Left ventricle myocardium inferior (tissue), 1 donor: ENCODE measurements at places on chromosomes 13 and 19. TPM values are rescaled to one million over a fixed set of nuclear protein-coding genes. Genes with fewer than 3 reads are reported as not detected.

Gene HCN2
- 21.9 TPM for total RNA-seq

Gene CLEC17A
- total RNA-seq, result not detected

DNA sequence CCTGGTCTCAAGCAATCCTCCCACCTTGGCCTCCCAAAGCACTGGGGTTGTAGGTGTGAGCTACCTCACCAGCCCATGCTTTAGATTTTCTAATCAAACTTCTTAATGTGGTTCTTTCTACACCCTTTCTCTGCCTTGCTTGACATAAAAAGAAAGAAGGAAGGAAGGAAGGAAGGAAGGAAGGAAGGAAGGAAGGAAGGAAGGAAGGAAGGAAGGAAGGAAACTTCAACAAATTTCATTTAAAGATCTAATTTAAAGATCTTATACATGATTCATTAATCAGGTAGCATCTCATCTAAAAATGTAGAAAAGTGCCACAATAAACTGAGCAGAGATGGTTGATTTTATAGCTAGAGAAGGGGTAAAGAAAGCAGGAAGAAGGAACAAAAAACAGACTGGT is 215.0 kb downstream of the DIAPH3 start:
- DNase-seq, result no peak
- H3K36me3 ChIP-seq, result no peaks in the 10 kb centered on the region
- H3K4me3 ChIP-seq, result no peak overlapping the region
- no peak overlapping the region for H3K27ac ChIP-seq

GRCh38 chr19:11168568-11168967 is 13.0 kb upstream of the SPC24 start:
- no peak for DNase-seq
- peak overlapping the region; percentile 86 for H3K27ac ChIP-seq
- no peak overlapping the region for H3K4me3 ChIP-seq
- peaks cover 89% of the 10 kb centered on the region for H3K36me3 ChIP-seq

Gene CDX2
- not detected for total RNA-seq

DNA sequence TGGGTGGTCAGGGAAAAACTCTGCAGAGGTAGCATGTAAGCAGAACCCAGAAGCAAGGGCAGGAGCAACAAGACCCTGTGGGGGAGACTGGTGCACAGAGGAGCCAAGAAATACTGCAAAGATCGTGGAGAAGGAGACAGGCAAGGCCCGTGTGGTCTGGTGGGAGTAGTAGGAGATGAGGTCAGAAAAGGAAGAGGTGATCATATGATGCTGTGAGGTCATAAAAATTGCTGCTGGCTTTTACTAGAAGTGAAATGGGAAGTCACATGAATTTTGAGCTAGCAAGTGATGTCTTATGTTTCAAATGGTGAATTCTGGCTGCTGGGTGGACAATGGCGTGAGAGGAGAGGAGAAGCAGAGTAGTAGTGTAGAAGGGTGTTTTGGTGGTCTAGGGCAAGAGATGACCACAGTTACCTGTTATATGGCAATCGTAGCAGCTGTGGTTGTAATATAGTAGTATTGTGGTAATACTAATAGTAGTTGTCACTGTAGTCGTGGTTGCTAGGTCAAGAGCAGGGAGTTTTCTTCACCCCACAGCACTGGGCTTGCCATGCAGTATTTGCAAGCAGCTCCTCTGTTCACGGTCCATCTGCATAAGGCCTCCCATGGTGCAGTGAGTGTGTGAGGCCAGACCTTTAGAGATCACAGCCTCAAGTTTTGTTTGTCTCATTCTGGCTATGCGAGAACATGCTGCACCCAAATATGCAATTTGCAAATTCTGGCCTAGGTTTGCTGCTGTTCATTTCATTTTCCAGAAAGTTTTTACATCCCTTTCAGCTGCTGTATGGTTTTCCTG is 205.0 kb downstream of the TSHZ3 start:
- H3K36me3 ChIP-seq, result no peaks in the 10 kb centered on the region
- no peak overlapping the region for H3K4me3 ChIP-seq

Gene SPACA7
- total RNA-seq, result not detected

- H3K4me3 ChIP-seq, result no peak overlapping the region
- peaks cover 71% of the 10 kb centered on the region for H3K27me3 ChIP-seq
- H3K36me3 ChIP-seq, result no peaks in the 10 kb centered on the region
- peak; percentile 26 for DNase-seq
- no peaks in the 10 kb centered on the region for H3K4me1 ChIP-seq
These were observed 1.1 kb downstream of the VSTM1 start for GRCh38 chr19:54062643-54063042.

GRCh38 chr19:39212375-39212742 is 8.3 kb upstream of the SYCN start:
- H3K27ac ChIP-seq, result no peak overlapping the region
- DNase-seq, result peak; percentile 24
- H3K27me3 ChIP-seq, result peaks cover 85% of the 10 kb centered on the region
- no peak overlapping the region for H3K4me3 ChIP-seq
- no peaks in the 10 kb centered on the region for H3K4me1 ChIP-seq

DNA sequence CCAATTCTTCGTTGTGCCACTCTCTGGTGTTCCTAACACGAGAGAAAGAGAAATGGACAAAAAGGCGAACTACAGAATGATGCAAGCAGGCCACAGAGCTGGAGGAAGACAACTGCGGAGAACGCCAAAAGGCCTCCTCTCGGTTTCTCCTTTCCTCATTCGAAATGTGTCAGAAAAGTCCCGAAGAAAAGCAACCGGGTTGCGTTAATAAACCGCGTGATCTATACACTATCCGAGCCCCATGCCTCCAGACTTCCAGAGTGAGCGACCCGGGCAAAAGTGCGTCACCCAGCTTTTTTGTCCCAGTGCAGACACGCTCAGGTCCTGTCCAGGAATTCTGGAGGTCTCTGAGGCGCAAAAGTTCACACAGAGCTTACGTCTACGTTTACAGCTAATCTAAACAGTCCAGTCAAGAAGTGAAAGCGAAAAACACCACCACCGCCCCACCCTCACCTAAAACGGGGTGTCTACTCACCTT is 413 bp downstream of the N4BP2L2 start:
- H3K36me3 ChIP-seq, result peaks cover 25% of the 10 kb centered on the region
- no peaks in the 10 kb centered on the region for H3K27me3 ChIP-seq
- DNase-seq, result peak; percentile 18

Gene JAK3
- 1.7 TPM for total RNA-seq

GRCh38 chr19:33621811-33622504 is at the start of gene CHST8:
Gene CHST8 (plus strand): TSS chr19:33621953. CDS start chr19:33689262, 67,309 bp downstream.
- H3K27me3 ChIP-seq, result peaks cover 96% of the 10 kb centered on the region
- DNase-seq, result peak; percentile 40
- no peak within 1 kb of the TSS for H3K27ac ChIP-seq
- H3K4me3 ChIP-seq, result peak within 1 kb of the TSS; percentile 69
- no peaks in the 10 kb centered on the region for H3K36me3 ChIP-seq

DNA sequence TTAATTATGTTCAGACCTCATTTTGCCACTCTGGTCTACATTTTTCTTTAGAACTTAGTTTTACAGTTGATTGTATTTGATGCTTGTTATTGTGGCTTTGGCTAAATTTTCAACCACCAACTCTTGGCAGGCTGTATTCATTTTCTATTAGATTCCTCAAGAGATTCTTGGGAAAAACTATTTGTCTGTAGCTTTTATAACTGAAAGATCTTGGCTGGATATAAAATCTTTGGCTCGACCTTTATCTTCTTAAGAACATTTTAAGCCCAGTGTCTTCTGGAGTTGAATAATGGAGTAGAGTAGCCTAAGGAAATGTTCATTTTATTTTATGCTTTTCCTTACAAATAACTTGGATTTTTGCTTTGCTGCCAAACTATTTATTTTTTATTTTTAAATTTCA is 848.5 kb downstream of the PCDH17 start:
- H3K4me3 ChIP-seq, result no peak overlapping the region
- no peak for DNase-seq
- H3K4me1 ChIP-seq, result no peaks in the 10 kb centered on the region
- H3K36me3 ChIP-seq, result no peaks in the 10 kb centered on the region
- no peak overlapping the region for H3K27ac ChIP-seq

GRCh38 chr13:51425410-51426042 is 27.3 kb downstream of the INTS6 start:
- no peak overlapping the region for H3K4me3 ChIP-seq
- H3K4me1 ChIP-seq, result peaks cover 61% of the 10 kb centered on the region
- H3K27ac ChIP-seq, result no peak overlapping the region
- H3K27me3 ChIP-seq, result no peaks in the 10 kb centered on the region

DNA sequence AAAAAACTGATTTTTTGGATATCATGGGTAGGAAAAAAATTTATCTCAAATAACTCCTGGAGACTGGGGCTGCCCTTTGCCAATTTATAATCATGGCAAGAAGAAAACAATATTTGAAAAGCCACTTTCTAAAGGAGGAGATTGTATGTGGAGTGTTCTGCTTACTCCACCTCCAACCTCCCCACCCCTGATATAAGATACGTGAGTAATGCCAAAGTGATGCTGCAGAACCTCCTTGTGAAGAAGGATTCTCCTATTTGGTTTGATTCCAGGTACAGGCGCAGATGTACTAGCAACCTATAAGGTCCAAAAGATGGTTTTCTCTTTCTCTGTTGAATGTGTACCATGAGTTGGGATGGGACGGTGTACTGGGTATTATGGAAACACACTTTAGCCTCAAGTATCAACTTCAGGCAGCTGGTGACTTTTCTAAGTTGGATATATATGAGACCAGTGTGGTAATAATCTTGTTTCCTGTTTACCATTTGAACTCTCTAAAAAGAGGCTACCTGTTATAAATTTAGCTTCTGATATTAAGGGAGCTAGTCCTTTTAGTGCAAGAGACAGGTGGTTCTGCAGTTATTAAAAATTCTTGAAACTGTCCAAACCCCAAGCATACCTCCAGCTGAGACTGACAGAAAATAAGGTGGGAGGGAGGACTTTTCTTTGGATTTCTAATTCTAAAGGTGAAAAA is 724.0 kb upstream of the MIR17HG start:
- H3K27ac ChIP-seq, result no peak overlapping the region
- H3K27me3 ChIP-seq, result no peaks in the 10 kb centered on the region
- DNase-seq, result no peak
- H3K4me3 ChIP-seq, result no peak overlapping the region
- H3K4me1 ChIP-seq, result no peaks in the 10 kb centered on the region

DNA sequence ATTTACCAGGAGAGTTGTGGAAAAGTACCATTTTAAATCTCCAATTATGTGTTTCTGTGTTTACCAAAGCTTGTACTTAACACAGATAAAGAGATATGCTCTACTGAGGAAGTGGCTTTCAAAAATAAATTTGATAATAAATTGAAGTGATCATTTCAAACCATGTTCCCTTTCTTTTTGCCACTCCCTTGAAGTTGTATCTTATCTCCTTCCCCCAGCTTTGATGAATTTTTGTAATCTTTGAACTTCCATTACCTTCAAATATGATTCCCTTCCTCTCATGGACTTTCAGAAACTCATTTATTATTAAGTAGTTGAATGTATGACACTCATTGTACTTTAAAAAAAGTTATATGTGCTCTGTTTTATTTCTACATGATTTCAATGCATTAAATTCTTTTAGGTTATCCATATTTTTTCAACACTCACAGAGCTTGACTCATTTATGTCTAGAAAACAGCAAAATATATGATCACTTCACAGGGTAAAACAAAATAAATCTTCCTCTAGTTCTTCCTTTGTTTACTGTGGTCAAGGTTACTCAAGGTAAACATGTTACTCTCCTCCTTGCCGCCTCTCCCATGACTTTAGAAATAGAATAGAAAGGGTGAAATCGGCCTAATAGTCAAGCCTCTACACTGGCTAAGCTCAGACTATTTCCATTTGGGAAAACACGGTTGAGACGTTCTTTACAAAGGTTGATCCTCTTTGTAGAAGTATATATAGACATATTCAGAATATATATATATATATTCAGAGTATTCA is 251.2 kb upstream of the SPRY2 start:
- no peaks in the 10 kb centered on the region for H3K4me1 ChIP-seq
- H3K36me3 ChIP-seq, result no peaks in the 10 kb centered on the region
- H3K27me3 ChIP-seq, result no peaks in the 10 kb centered on the region
- H3K27ac ChIP-seq, result no peak overlapping the region

Gene C1QTNF9B
- total RNA-seq, result 2.1 TPM

Gene SIGLEC8
- total RNA-seq, result 0.16 TPM

DNA sequence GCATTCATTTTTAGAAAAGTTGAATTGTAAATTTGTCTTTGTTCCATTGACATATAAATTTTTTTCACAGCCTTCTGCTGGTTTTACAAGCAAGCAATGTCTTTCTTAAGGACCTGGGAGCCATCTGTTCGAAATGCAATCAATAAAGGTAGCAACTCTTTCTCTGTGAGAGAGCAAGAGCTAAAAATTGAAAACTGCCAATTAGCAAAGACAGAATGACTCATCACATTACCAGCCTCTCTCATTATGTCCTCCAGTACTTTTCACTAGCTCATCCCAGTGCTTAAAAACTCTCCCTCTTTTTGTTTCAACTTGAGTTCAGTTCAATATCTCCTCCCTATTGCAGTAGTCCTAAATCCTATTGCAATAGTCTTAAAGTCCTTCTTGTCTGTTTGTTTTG is 760.7 kb upstream of the SLITRK6 start:
- H3K36me3 ChIP-seq, result no peaks in the 10 kb centered on the region
- H3K27ac ChIP-seq, result no peak overlapping the region
- DNase-seq, result no peak
- no peaks in the 10 kb centered on the region for H3K4me1 ChIP-seq

Gene CILP2
- 0.08 TPM for total RNA-seq

Gene PCDH8
- total RNA-seq, result not detected

- no peak overlapping the region for H3K27ac ChIP-seq
- peaks cover 20% of the 10 kb centered on the region for H3K4me1 ChIP-seq
- no peaks in the 10 kb centered on the region for H3K27me3 ChIP-seq
- DNase-seq, result no peak
- H3K36me3 ChIP-seq, result no peaks in the 10 kb centered on the region
These were observed 128.7 kb downstream of the LIG4 start for GRCh38 chr13:108086678-108087077.

- H3K4me3 ChIP-seq, result no peak overlapping the region
- DNase-seq, result no peak
- no peaks in the 10 kb centered on the region for H3K27me3 ChIP-seq
These were observed 1629.4 kb downstream of the PCDH9 start for GRCh38 chr13:65600702-65601101.

DNA sequence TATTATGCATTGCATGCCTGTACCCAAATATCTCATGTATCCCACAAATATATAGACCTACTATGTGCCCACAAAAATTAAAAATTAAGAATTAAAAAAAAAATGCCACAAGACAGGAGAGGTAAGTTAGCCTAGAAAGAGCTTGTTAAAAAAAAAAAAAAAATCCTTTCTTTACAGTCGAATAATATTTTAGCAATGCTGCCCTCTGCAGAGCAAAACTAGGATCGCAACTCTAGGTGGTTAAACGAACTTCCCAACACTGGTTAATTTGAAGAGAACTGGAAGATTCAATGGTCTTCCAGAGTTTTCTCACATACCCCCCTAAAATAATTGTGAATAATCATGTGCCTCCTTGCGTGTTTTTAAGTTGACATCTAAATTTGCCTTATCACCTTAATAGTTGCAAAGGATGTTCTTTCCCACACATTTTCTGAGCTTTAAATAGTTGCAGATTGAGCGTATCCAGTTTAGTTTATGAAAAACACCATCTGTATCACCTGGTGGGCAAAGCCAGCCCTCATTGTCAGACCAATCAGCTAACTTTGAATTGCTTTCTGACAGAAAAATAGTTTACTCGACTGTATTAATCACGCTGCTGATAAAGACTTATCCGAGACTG is 47.4 kb upstream of the RCBTB2 start:
- peak; percentile 60 for DNase-seq
- H3K36me3 ChIP-seq, result no peaks in the 10 kb centered on the region
- H3K4me1 ChIP-seq, result peaks cover 34% of the 10 kb centered on the region
- H3K27ac ChIP-seq, result peak overlapping the region; percentile 52

GRCh38 chr19:19077103-19077502 is 13.3 kb downstream of the SLC25A42 start:
- peaks cover 7% of the 10 kb centered on the region for H3K36me3 ChIP-seq
- H3K4me3 ChIP-seq, result no peak overlapping the region
- H3K4me1 ChIP-seq, result peaks cover 15% of the 10 kb centered on the region
- no peak overlapping the region for H3K27ac ChIP-seq
- no peaks in the 10 kb centered on the region for H3K27me3 ChIP-seq
